Natural killer cell treated with Interleukin-12 subunit alpha and Interleukin-12 subunit beta and Interleukin-15 and Interleukin-18, amount 100 ng/mL, for 72 hours (primary cell): ENCODE measurements at places on chromosomes 3 and 15.

DNA sequence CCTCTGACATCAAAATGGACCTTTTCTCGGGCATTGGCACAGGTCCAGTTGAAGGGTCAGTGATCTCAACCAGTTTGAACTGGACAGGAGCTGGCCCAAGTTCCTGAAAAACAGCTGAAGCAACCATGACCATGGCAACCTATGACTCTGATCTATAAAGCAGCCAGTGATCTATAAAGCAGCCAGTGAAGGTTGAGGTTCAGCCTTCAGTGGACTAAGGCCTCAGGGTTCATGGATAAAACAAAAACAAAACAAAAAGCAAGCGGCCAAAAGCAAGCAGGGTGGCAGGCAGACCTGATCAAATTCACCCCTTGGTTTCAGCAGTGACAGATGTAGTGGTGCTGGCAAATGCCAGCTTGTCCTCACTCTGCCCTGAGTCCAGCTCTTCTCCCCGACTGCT lies 10.0 kb upstream of the CHRNB4 start:
- DNase-seq = no peak

GRCh38 chr15:69140306-69140705 lies 20.1 kb upstream of the GLCE start:
- no peak for DNase-seq

- DNase-seq = no peak
Observed at GRCh38 chr3:169389211-169389924, 274.1 kb downstream of the MECOM start.

- no peak for DNase-seq
Observed at GRCh38 chr15:83082730-83083386, 15.8 kb upstream of the BTBD1 start.

- DNase-seq = no peak
Observed at GRCh38 chr15:38768970-38769369, 204.4 kb upstream of the RASGRP1 start.

DNA sequence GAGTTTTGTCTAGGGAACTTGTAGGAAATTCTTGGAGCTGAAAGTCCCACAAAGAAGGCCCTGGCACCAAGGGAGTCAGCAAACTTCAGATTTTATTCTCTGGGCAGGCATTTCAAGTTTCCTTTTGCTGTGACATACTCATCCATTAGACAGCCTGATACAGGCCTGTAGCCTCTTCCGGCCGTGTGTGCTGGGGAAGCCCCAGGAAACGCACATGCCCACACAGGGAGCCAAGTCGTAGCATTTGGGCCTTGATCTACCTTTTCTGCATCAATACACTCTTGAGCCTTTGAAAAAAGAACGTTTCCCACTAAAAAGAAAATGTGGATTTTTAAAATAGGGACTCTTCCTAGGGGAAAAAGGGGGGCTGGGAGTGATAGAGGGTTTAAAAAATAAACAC lies 15.0 kb downstream of the TIGIT start:
- DNase-seq = no peak

- no peak for DNase-seq
Observed at GRCh38 chr3:114364806-114365654, 71.2 kb downstream of the TIGIT start.

DNA sequence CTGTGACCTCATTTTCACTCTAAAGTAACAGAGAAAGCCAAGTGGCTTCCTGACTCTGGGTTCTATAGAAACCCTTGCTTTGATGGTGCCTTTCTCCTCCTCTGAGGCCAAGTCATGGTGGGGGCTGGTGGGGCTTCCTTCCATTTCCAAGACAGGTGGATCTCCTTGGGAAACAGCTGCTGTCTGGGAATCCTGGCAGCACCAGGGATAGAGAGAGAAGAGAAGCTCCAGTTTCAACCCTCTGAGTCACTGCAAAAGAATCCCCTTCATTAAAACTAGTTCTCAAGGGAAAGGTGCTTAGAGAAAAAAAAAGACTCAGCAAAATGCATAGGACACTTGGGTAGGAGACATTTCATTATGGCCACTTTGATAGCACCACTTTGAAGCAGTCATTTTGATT lies 614.4 kb downstream of the FHIT start:
- no peak for DNase-seq

GRCh38 chr3:153348457-153349107 lies 186.6 kb downstream of the RAP2B start:
- DNase-seq = no peak

- DNase-seq = peak; percentile 92
Observed at GRCh38 chr3:138834596-138835396, at the start of gene PIK3CB. PIK3CB (minus strand) TSS chr3:138834928; CDS start chr3:138759343, 75,585 bp downstream.

DNA sequence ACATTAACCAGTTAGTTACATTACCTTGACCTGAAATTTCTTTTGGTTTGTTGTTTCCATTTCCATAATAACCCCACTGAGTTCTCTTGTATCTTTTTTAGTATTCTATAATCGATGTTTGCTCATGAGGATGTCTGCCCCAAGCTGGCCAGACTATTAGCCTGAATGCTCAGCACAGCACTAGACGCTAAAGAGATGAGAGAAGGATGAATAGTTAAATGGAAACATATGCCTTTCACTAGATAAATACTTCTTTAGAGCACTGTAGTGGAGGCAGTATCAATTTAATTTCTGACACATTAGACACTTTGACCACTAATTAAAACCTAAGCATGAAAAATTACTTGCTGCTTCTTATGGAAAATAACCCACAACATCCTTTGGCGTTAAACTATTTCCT lies 654.9 kb upstream of the KCNMB2 start:
- DNase-seq = no peak

- no peak for DNase-seq
Observed at GRCh38 chr15:77905301-77905920, 172.1 kb downstream of the TBC1D2B start.

DNA sequence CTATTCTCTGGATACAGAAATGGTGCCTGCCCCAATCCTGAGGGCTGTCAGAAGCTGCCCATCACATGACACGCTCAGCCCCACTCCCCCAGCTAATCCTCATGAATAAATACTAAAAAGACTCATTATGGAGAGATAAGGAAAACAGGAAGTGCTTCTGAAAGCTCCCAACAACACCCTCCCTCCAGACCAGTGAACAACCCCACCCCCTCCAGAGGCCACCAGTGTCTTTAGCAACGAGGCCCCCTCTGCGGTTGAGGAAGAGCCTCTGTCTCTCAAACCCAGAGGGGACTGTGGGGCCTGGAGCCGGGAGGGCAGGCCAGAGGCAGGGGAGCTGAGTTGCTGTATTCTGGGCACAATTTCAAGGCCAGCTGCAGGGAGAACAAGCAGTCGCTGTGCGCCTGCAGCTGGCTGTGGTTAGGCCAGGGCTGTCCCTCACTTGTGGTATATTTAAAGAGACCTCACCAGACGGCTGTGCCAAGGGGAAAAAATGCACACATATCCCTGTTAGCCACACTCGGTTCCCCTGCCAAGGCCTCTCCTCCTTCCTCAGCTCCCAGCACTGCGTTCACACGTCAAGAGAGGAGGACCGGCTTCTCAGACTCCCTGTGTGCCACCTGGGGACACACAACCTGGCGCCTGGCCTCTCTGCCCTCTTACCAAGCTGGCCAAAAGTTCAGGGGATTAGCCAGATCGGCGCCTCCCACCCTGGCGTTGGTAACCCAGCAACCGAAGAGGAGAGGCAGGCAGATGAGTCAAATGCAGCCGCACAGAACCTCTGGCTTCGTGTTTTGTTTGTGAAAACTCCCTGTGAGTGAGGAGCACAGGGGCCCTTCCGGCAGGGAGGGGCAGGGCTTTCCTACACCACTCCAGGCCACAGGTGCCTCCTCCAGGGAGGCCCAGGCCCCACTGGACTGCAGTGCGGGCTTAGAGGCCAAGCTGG lies 101.2 kb upstream of the ETV5 start:
- no peak for DNase-seq

DNA sequence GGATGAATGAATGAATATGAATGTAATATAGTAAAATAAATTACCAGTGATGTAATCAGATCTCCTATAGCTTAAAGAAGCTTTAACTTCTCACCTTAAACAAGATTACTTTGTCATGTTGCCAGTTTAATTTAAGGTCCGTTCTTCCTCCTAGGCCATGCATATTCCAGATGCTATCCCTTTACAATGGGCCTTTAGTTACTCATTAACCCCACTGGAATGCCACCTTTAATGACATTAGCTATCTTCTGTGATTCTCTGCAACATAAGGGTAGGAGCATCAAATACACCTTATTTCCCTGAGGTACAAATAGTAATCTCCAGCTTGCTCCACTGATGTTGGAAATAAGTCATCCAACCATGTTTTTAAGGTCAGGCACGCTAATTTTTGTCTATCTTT lies 63.0 kb upstream of the TIMP4 start:
- DNase-seq = no peak

- DNase-seq = no peak
Observed at GRCh38 chr3:58462829-58463180, 29.1 kb upstream of the KCTD6 start.

GRCh38 chr3:37453393-37454389 lies 279.3 kb upstream of the LRRFIP2 start:
- no peak for DNase-seq

GRCh38 chr3:169116056-169116693 lies 547.3 kb downstream of the MECOM start:
- DNase-seq = no peak

DNA sequence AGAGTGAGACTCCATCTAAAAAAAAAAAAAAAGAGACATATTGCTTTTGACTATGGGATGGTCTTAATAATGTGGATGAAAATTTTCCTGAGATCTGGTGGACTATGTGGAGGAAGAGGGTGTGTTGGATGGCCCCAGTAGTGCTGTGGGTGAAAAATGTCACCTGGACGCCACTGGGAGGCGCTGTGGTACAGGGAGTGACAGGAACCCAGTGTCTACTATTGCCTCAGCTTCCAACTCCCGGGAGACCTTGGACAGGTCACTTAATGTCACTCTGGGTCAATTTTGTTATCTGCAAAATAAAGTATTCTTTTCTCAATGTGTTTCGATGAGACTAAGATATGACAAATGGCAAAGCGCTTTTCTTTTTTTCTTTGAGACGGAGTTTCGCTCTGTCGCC lies 27.7 kb upstream of the DCP1A start:
- no peak for DNase-seq

- no peak for DNase-seq
Observed at GRCh38 chr15:68512052-68512451, 66.7 kb upstream of the CORO2B start.

GRCh38 chr15:74050127-74050526 lies 32.2 kb downstream of the GOLGA6A start:
- no peak for DNase-seq

DNA sequence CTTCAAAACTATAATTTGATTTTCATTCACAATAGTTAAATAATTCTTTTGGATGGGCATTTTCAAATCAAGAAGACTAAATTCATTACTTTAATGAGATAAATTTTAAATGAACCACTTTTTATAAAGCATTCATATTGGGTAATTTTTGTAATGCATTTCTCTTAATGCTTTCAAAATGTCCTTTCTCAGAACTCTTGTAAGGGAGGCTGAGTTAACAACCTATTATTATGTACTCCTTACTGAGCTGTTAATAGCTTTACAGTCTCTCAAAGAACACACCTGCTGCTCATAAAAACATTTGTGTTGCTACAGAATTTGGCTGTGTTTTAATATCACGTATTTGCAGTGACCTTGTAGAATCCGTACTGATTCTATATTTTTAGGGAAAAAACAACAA lies 334.0 kb upstream of the ARL6 start:
- no peak for DNase-seq

GRCh38 chr3:126867863-126868200 lies 115.1 kb upstream of the PLXNA1 start:
- DNase-seq = no peak

- no peak for DNase-seq
Observed at GRCh38 chr15:70036585-70037291, 61.0 kb downstream of the TLE3 start.

DNA sequence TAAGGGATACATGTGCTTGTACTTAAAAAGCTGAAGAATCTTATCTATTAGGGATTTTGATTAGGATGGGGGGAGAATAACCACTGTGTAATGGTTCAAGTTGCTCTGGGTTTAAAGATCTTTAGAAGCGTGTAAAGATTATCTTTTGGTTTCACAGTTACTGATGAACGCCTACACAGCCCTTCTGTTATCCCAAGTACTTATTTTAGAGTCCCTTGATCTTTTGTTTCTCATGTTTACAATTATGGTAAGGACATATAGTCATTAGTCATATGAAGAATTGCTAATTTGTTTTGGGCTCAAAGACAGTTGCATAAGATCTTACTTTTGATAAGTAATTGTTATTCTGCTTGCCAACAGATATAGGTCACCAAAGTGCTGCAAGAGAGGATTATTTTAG lies 160.1 kb downstream of the PLCL2 start:
- DNase-seq = no peak

DNA sequence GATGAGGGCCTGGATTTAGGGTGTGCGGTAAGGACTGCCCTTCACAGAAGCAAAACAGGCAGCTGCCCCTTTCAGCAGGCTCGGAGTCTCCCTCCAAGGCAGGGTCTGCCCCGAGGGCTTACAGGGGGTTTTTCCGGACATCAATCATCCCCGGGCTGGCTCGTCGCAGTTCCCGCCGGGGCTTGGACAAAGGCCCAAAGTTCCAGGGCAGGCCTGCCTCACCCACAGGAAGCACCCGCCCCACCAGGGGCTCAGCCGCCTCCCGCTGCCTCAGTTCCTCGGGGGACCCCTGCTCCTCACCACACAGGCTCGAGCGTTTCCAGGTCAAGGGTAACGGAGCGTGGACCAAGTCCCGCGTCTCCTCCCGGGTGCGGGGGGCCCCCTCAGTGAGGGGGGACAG lies 27.0 kb downstream of the KIF7 start:
- DNase-seq = no peak

- DNase-seq = no peak
Observed at GRCh38 chr3:164417955-164418354, 660.3 kb downstream of the SI start.

- no peak for DNase-seq
Observed at GRCh38 chr15:81126892-81127291, 7.2 kb upstream of the CFAP161 start.

- no peak for DNase-seq
Observed at GRCh38 chr3:183161552-183162336, 790 bp downstream of the LAMP3 start.

GRCh38 chr15:63469984-63470383 lies 34.4 kb upstream of the USP3 start:
- DNase-seq = no peak

DNA sequence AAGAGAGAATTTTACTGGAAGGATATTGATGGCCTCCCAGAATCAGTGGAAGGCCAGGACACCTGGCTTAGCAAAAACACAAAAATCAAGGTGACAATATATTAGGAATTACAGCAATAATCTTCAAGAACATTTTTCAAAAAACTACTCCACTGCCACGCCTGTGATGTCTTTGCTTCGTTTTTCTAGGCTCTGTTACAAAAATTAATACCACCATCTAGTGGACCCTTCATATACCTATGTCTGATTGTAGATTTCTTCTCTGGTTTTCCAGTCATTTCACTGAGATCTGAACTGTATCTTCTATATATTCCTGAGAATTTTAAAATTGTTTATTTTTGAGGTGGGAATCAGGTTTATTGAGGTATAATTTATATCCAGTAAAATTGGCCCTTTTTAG lies 5.6 kb upstream of the SLC33A1 start:
- no peak for DNase-seq

- DNase-seq = no peak
Observed at GRCh38 chr3:125017406-125017805, 38.4 kb downstream of the HEG1 start.
